ENCODE measurements at places on chromosomes 1 and 21.
A peak's percentile ranks its signal among the peaks of the same experiment; 100 is the strongest.

DNA sequence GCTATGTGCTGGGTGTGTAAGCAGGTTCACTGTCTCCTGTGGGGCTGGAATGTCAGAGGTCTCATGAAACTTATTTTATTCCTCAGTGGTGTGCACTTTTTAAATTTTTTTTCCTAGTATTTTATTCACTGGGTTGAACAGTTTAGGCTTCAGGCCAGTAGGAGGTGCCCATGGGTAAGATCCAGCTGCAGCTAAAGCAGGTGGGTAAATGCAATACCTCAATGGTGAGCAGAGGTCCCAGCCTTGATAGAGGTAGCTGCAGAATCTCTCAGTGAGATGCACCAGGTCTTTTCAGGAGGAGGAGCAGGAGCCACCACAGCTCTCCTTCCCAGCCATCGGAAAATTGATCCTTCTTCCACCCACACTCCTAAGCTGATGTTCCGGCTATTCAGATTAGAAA is 12.6 kb upstream of the OR6N2 start:
- DNase-seq: no peak

DNA sequence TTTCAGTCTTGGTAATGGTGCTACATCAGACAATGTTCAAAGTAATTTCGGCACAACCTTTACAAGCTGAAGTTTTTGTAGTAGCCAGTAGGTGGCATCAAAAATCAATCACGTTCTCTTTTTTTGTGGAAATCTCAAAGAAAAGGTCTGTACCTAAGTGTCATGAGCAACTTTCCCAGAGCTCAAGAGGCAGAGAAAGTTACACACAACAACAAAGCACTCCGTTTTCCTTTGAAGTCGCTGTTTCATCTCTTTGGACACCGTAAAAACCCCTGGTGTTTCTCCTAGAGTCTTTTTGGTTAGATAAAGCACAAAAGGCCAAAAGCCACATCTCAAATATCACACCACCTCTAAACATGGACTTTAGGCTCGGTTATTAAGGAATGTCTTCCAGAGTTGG is 131.6 kb downstream of the LHX8 start:
- DNase-seq: no peak

DNA sequence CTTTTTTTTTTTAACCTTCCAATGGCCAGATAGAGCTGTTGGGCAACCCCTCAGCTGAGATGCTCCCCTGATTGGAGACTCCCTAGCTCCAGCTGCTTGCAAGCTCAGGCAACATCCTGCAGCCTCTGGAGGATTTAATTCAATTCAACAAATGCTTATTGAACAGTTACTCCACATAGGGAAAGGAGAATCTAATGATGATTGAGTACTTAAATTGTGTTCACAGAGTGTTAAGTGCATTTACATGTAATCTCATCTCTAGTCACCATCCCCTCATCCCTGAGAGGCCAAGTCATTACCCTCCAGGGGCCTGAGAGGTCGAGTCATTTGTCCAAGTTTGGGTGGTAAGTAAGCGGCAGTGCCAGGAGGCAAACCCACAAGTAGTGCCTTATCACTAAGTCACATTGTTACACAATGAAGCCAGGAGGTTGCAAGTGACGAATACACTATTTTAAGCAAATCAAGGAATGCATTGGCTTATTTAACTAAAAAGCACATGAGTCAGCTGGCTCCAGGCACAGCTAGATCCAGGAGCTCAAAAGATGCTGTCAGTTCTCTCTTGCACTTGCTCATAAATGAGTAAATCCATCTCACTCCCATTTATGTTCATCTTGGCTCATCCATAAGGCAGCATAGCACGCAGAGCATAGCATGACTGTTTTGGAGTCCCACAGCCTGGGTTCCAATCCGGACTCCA is 64.3 kb downstream of the OPTC start:
- peak; percentile 91 for DNase-seq

- no peak for DNase-seq
These were observed 57.1 kb downstream of the RAP1GAP start for GRCh38 chr1:21612057-21612456.
